ENCODE measurements at places on chromosomes 4 and X.

- no peak for DNase-seq
Measured at GRCh38 chr4:18756671-18757070, 735.1 kb upstream of the LCORL start.

- peak; percentile 61 for DNase-seq
Measured at GRCh38 chr4:39353478-39354253, 12.5 kb downstream of the RFC1 start.

- DNase-seq = no peak
Measured at GRCh38 chr4:11702886-11703557, 274.3 kb upstream of the HS3ST1 start.

GRCh38 chrX:69025802-69026301 lies 139.4 kb downstream of the PJA1 start:
- DNase-seq = no peak

- peak; percentile 61 for DNase-seq
Measured at GRCh38 chrX:153662266-153662665, 11.3 kb downstream of the PNCK start.

DNA sequence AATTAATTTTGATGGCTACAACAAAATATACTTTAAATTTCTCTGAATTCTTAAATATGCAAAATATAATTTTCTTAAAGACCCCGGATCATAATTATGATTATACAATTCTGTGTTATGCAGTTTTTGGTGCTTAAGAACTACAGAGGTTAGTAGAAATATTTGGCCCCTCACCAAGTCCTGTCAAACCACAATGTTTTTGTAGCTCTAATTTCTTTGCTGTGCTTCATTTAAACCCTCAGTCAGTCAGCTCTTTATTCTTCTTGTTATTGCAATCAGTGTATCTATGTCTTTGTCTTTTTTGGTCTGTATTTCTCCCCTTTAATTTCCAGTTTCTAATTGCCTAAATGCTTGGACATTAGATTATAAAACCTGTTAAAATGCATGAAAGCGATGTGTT lies 186.1 kb downstream of the CAMK2D start:
- DNase-seq = no peak

DNA sequence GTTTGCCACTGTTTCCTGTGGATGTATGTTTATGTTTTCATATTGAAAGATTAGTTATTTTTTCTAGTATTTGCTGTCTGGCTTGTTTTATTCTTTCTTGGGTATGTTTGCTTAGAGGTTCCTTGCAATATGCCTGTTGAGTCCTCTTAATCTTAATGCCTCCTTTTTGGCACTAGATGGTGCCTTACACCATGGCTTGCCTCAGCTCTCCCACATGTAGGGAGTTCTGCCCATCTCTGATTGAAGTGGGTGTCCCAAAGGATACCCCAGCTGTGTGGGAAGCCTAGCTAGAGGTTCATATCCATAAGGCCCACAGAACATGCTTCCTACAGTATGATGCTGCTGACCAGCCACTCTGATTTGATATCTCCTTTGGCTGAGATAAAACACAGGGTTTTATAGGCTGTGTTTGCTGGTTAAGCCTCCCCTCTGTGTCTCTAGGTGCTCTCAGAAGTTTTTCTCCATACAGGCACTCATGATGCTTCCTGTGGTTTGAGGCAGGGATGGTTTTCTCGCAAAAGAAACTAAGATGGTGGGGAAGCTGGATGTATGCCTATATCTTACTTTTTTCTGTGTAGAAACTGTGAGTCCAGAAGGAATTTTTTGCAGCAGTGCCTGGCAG lies 162.4 kb downstream of the ASB9 start:
- DNase-seq = peak; percentile 1

GRCh38 chrX:106752101-106752678 lies 25.7 kb downstream of the RNF128 start:
- no peak for DNase-seq

DNA sequence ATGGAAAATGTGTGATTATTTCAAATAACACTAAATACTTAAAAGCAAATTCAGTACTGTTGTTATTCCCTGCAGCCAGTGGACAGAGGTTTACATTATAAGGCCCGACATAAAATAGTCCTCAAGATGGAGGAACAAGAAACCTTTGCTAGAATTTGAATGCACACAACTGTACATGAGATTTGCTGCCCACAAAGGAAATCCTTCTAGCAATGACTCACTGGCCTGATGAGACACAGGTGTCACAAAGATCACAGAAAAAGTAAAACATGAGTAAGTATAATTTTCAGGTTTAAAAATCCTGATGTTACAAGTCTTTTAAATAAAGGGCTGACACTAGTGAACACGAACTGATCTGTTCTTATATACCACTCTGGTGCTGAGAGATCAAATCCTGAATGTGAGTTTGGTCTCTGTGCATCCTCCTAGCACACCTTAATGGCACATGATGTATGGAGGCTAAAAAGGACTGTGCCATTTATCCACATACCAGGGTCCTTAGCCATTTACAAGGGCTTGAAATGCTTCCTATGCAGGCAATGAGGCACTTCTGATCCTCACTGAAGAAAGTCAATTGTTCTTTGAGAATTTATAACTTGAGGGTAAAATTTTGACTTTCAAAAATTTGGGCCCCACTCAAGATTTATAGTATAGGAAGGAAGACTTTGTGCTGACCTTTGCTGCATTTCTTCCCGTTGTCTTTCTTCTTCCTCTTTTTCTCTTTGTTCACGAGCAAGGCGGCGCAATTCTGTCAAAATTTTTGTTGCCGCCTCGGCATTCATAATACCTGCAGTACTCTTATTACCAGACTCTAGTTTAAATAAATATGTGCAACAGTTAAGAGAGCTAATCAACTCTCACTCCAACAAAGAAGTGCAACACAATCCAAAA lies 23.0 kb downstream of the MAP7D3 start:
- no peak for DNase-seq

GRCh38 chr4:39062094-39062769 lies at the start of gene KLHL5:
Gene KLHL5, plus strand, starts transcription at chr4:39062232. Its CDS starts 421 bp downstream, at chr4:39062653.
- DNase-seq = no peak

GRCh38 chr4:152705903-152706302 lies 26.1 kb upstream of the TMEM154 start:
- no peak for DNase-seq

- no peak for DNase-seq
Measured at GRCh38 chrX:50107470-50107869, 93.3 kb downstream of the AKAP4 start.

DNA sequence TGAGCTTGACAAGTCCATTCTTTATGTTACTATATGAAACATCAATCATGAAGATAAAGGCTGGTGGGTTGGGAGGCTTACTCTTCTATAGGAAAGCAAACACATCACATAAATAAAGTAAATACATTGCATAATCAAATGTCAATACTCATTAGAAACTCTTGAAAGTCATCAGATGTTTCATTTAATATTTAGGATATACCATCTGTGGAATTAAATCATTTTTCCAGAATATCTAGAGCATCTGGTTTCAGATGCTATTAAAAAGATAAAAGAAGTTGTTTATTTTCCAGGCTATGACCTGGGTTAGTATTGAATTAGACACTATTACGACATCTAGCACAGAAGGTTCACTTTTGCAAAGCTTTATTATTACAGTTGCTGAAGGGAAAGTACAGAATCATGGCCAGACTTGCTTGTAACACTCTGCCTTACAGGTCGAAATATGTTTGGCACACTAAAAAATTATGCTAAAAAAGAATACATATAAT lies 72.6 kb downstream of the METTL14 start:
- no peak for DNase-seq

- DNase-seq = no peak
Measured at GRCh38 chr4:159142241-159142640, 39.4 kb downstream of the RAPGEF2 start.

GRCh38 chr4:1990348-1990645 lies 18.5 kb downstream of the NELFA start:
- no peak for DNase-seq

- no peak for DNase-seq
Measured at GRCh38 chr4:155769090-155769489, 10.3 kb downstream of the GUCY1B1 start.

GRCh38 chrX:123590842-123591486 lies 141.9 kb downstream of the THOC2 start:
- no peak for DNase-seq

- DNase-seq = no peak
Measured at GRCh38 chr4:122814426-122814825, 12.2 kb upstream of the FGF2 start.

DNA sequence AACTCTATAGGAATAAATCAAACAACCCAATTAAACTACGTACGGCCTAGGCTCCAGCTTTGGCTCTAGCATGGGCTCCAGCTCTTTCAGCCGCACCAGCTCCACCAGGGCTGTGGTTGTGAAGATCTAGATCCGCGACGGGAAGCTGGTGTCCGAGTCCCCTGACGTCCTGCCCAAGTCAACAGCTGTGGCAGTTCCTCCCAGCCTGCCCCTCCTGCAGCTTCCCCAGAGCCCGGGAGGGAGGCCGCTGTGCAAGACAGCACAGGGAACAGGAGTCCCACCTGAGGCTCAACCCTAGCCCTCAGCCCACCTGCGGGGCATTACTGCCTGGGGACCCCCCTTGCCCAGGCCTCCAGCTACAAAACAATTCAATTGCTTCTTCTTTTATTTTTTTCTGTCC lies 2680.3 kb downstream of the PCDH7 start:
- DNase-seq = no peak

DNA sequence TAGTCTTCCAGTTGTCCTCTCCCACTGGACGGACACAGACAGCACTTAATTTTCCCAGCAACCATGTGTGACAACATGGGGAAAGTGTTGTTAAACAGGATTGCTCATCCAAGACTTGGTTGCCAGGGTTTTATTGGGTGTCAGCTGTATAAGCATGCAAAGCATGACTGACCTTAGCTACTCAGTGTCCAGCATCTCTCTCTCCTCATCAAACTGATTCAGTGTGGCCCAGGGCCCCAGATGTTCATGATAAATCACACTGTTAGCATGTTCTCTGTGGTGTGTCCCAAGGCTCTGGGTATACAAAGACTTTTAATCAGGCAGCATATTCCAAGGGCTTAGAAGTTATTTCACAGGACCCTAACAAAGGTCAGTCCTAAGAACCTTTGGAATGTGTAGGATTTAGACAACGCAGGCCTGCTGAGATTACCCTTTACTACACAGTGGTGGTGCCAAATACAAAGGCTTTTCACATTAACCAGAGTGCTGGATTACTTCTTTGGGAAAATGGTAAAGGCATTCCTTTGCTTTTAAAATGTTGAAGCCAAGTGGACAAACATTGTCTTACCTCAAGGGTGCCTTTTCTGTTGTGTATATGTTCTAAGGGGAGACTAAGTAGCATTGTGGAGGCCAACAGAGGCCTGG lies 213.3 kb downstream of the GLUD2 start:
- no peak for DNase-seq

- no peak for DNase-seq
Measured at GRCh38 chr4:76607846-76608245, 172.8 kb downstream of the SHROOM3 start.

- DNase-seq = no peak
Measured at GRCh38 chr4:151806511-151806927, 45.7 kb upstream of the GATB start.

- no peak for DNase-seq
Measured at GRCh38 chr4:75599647-75600046, 30.7 kb downstream of the CDKL2 start.

- no peak for DNase-seq
Measured at GRCh38 chr4:3483471-3483921, 20.4 kb downstream of the DOK7 start.

DNA sequence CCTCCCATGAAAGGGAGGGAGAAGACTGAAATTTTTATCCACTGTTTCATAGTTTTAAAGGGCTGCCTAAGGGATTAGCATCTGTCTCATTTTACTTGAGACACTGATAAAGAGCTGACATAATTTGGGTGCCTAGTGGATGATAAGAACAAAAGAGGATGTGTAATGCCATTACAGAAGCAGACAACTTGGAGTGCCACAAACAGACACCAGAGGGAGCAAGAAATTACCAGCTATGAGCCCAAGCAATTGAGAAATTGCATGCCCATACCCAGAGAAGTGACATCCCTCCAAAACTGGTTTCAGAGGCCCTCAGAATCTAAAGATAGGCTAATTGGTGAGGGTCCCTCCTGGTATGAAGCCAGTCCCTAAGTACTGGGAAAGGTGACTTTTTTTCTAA lies 38.5 kb upstream of the POU3F4 start:
- peak; percentile 30 for DNase-seq

- DNase-seq = no peak
Measured at GRCh38 chr4:41787931-41788330, 39.4 kb upstream of the PHOX2B start.

DNA sequence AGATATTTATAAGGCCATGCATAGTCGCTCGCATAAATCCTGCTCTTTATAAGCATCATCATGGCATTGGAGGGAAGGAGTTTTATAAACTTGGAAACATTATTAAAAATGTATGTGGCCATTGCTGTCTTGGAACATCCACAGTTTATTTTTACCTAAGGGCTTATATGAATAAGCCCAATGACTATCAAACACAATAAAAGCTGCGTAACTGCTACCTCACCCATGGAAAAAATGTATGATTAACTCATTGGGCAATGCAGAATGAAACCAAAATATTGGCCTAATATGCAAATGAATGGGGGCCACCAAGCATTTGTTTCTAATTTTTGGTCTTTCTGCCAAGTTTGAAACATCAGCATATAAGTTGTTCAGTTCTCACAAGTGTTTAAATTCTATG lies 19.1 kb downstream of the GEMIN8 start:
- DNase-seq = no peak

DNA sequence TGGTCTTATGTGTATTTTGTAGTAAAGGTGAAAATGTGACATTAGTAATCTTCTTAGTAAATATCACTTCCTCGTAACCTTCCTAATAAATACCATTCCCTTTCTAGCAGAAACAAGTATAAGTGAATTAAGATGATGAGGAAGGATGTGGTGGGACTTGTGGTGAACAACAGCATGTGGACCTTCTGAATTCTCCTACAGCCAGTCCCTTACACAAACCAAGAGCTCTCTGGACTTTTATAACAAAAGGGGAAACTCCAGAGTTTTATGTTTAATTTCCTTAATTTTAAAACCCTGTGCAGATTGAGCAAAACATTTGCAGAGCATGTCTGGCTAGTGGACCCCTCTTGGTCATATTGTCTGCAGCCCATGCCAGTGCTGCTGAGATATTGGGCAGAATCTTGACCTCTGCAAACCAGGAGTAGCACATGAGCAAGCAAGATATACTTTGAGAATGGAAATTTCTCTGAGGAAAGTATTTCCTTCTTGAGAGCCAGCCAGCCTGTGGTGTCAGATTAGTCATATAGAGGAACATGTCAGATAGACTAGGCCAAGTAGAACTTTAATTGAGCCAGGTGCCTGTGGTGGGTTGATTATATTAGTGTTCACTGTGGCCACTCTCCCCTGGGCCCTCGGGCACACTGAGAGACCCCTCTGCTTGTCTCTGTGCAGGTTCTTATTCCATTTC lies 328.2 kb downstream of the DKK2 start:
- no peak for DNase-seq

- DNase-seq = peak; percentile 14
Measured at GRCh38 chrX:49761481-49761880, 65.7 kb upstream of the PAGE1 start.

- DNase-seq = no peak
Measured at GRCh38 chrX:41335958-41336331, 2.0 kb downstream of the DDX3X start.
